ENCODE measurements at places on chromosomes 3 and 15.

GRCh38 chr3:23548706-23549105 lies 257.0 kb upstream of the UBE2E1 start:
- no peak for DNase-seq

- DNase-seq, result no peak
These were observed 529.2 kb downstream of the TUSC7 start for GRCh38 chr3:117238806-117239205.

DNA sequence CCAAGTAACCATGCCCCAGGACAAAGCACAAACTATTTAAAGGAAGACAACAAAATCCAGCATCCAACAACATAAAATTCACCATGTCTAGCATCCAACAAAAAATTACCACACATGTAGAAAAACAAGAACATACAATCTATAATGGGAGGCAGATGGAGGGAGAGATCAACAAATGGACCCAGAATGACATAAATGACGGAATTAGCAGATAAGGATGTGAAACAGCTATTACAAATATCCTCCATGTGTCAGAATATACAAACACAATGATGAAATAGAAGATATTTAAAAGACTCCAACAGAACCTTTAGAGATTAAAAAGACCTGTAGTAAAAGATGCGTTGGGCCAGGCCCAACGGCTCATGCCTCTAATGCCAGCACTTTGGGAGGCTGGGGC lies 10.8 kb downstream of the LYSMD4 start:
- no peak for DNase-seq

- DNase-seq, result no peak
These were observed 37.0 kb upstream of the CASR start for GRCh38 chr3:122146466-122146865.

DNA sequence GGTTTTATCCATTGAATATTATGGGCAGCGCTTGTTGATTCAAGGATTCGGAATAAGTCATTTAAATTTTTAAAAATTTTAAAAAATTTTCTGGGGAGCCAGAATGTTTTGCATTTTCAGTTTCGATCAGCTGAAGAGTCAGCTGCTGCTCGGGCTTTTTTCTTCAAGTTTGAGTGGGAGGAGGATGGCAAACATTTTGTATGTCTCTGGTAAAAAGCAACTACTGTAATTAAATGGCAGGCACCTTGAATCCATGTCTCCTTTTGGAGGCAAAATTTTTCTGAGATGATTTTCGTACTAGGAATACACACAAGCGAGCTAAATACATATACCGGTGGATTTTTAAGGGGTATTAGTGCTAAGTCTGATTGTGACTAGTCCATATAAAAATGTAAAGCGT lies 612 bp downstream of the C3orf38 start:
- peak; percentile 6 for DNase-seq

- no peak for DNase-seq
These were observed 73.4 kb upstream of the BNIP2 start for GRCh38 chr15:59762558-59762957.

- no peak for DNase-seq
These were observed 109.7 kb upstream of the FAM3D start for GRCh38 chr3:58776231-58776630.

DNA sequence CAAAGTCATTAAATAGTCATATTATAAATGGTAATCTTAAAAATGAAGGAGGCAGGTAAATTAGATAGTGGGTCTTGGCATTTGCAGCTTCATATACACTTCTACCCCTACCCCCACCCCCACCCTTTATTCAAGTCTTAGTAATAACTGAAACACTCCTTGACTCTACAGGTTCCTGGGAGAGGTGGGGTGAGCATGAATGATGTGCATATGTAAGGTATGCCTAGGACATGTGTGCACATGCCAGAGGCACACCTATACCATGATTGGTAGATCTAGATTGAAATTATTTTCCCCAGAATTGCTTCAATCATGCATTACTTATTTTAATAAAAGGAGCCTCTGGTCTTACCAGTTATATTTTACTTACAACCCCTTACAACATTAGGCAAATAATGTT lies 40.1 kb upstream of the PDCD6IP start:
- no peak for DNase-seq

DNA sequence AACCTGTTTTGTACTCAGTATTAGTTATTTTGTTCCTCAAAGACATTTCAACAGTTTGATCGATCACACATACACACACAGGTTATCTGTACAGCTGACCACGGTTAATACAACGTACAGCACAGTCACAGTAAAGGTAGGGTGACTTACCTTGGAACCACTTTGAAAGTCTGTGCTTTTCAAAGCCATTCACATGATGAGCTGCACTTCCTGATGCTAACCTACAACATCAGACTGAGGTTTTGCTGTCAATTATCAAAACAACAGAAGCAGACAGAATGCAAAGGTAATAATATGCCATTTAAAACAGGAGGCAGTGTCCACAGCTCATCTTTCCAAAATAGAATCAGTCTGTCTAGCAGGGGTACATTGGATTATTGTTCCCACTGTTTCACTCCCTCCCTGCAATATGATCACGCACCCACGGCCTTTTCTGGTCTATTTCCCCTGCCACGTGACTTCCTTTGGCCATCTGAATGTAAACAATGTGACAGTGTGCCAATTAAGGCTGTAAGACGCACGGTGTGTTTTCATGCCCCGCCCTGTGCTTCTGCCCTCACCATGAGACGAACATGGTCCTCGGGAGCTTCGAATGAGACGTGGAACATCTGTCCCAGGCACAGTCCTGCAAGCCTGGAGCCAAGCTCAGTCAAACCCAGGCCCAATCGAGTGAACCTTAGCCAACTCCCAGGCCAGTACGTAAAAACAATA lies 102.4 kb downstream of the FMN1 start:
- DNase-seq, result no peak

GRCh38 chr15:52136442-52136980 lies 23.9 kb upstream of the BCL2L10 start:
- peak; percentile 18 for DNase-seq

GRCh38 chr15:84747416-84748273 lies 747 bp upstream of the ZNF592 start:
- DNase-seq, result peak; percentile 54

DNA sequence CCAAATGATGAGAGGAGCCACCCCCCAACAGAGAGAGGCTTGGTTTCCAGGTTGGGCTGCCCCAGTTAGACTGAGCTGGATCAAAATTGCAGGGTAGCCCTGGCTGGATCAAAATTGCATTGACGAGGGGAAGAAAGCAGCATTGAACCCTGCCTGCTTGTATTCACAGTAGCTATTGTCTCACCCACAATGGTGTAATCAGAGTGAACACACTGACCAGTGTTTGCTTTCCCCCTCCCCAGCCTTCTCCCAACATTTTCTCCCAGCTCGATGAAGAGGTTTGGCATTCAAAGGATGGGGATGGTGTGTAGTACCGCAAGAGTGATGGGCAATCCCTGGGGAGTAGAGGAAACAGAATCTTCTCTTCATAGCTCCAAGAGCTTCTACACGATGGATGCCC lies 223.8 kb downstream of the ADAMTS9 start:
- no peak for DNase-seq

GRCh38 chr3:116413319-116413718 lies 32.0 kb downstream of the LSAMP start:
- no peak for DNase-seq

DNA sequence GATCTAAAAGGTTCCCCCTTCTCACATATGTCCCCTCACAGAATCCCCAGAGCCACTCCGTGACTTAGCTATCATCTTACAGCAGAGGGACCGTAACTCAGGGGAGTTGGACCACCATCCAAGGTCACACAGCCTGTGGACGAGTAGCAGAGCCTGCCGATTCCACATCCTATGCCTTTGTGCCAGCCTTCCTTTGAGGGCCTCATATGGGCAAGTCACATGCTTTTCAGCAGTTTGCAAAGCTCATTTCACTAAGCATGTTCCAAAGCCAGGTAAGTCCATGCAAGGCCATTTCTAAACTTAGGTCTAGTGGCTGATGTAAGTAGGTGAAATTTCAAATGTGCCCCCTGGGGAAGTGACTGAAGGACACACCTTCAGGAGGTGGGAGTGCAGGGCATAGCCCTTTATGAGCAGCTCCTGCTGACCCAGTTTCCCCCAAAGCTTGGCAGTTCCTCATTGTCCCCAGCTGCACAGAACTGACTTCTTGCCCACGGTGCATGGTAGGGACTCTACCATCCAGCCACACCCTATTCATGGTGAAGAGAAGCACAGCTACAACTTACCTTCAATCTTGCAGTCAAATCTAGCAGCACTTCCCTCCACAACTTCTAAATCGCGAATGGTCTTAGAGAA lies 33.3 kb upstream of the HACD2 start:
- no peak for DNase-seq

DNA sequence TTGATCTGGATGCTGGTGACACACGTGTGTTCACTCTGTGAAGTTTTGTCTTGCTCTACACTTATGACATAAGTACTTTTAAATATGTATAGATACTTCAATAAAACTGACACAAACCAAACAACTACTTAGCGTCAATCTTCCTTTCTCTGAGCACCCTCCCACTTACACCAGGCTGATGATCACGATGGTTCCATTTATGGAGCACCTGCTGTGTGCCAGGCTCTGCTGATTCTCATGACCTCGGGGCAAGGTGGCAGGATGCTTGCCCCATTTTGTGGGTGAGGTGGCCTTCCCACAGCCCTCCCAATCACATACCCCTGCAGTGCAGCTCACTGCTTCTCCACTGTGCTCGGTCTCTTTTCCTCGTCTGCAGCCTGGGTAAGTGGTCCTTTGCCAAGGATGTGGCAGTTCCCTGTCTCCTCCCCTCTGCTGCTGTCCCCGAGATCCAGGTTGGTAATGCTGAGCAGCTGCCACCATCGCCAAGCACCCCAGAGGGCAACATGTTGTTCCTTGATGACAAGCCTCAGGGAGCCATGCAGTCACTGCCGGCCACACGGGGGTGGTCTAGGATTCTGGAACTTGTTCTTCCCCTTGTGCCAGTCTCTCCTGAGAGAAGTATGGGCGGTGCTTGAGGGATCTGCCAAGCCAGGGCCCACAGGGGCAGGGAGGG lies 20.6 kb upstream of the ADCY5 start:
- DNase-seq, result no peak

GRCh38 chr15:84960391-84961113 lies 21.1 kb upstream of the PDE8A start:
- no peak for DNase-seq

DNA sequence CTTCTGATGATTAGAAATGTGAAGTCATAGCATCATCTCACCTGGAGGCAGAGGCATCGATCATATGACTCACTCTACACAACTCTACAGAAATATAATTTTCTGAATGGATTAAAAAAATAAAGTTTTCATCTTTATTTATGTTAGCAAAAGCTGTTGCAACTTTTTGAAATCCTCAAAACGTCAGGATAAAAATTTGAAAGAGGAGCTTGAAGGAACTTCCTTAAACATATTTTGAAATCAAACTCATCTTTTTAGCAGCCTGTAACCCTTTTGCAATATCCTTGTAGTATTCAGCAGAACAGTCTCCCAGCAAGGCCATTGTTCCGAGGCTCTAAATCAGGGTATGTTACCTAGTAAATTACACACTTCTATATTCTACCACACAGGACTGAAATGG lies 985.4 kb downstream of the PLOD2 start:
- DNase-seq, result no peak

DNA sequence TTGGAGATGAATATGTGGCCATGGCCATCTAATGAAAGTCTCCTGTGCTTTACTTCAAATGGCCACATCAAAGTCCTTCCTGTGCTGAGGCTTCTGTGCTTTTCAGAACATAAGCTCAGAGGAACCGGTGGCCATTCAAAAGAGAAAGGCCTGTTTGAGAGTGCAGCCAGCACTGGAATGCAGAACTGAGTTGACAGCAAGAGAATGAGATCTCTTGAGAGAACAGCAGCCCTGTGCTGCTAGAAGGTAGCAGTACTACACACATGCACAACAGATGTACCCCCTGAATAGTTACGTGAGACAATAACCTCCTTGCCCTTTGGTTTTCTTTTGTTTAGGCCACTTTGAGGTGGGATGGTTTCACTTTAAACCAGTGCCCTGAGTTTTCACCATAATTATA lies 292.5 kb downstream of the PTPRG start:
- no peak for DNase-seq

GRCh38 chr3:12042638-12043037 lies 38.5 kb downstream of the SYN2 start:
- no peak for DNase-seq

GRCh38 chr3:46861605-46862368 lies 1.5 kb downstream of the MYL3 start:
- no peak for DNase-seq

DNA sequence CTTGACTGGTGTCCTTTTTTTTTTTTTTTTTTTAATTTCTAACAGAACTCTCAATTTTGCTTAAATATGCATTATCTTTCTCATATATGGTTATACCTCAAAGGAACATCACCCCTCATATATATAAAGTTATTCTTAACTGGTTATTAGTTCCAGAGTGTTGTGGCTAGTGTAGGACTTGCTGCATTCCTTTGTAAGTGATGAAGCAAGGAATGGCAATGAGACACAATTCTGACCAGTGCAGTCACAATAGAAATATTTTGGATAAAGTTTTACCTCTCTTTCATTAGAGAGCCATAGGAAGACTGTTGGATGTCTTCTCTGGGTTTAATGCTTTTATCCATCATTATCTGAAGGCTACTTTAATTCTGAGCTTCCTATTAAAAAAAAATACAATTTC lies 75.5 kb upstream of the CBLB start:
- no peak for DNase-seq

GRCh38 chr15:35327789-35328188 lies 218.2 kb downstream of the DPH6 start:
- no peak for DNase-seq

- DNase-seq, result no peak
These were observed 4.4 kb upstream of the BAHD1 start for GRCh38 chr15:40436116-40436891.

Data from stromal cell of bone marrow (primary cell).